ENCODE measurements at places on chromosomes 6 and 20.

DNA sequence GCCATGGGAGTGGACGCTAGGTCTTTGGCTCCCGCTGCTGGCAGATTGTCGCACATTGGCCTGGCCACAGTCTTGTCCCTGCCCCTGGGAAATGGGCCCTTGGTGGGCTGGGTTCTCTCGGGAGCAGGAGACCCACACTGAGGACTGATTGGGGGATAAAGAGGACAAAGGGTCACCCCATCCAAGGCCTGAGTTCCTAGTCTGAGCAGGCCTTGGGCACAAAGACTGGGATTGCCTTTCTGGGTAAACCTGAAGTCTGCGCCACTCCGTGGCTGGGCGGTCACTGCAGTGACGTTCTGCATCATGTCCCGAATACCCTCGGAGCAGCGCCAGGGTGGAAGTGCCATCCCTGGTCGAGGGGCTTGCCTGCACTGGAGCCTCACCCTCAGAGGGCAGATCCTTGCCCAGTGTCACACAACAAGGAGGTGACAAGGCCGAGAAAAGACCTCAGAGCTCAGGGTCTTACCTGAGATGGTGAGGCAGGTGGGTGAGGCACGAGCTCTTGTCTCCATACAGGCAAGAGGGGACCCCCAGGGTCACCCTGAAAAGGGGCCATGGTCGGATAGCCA, 36.1 kb upstream of the ZBP1 start:
- peak; percentile 14 for DNase-seq
- peaks cover 23% of the 10 kb centered on the region for H3K36me3 ChIP-seq
- no peaks in the 10 kb centered on the region for H3K27me3 ChIP-seq
- no peak overlapping the region for H3K27ac ChIP-seq

DNA sequence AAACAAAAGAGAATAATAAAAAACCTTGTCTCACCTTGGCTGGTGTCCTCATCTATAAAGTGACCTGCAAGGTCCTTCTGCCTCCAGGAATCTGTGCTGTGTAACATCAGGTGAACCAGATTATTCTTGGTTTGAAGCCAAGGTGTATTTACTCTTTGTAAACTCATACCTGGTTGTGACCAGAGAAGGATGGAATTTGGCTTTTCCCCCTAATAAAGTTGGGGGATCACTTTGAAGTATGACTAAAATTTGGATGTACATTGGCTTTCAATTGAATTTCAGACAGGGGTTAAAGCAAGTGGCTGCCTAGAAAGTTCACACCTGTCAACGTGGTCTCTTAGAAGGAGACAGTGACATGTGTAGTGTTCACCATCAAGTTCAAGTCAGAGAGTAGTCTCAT, 100.1 kb downstream of the SCP2D1 start:
- no peaks in the 10 kb centered on the region for H3K4me1 ChIP-seq
- no peak overlapping the region for H3K4me3 ChIP-seq
- H3K27ac ChIP-seq, result no peak overlapping the region
- no peaks in the 10 kb centered on the region for H3K27me3 ChIP-seq

- no peak for DNase-seq
- H3K36me3 ChIP-seq, result no peaks in the 10 kb centered on the region
- no peaks in the 10 kb centered on the region for H3K27me3 ChIP-seq
- H3K4me3 ChIP-seq, result no peak overlapping the region
Observed at GRCh38 chr6:5119090-5119951, 34.2 kb downstream of the PPP1R3G start.

DNA sequence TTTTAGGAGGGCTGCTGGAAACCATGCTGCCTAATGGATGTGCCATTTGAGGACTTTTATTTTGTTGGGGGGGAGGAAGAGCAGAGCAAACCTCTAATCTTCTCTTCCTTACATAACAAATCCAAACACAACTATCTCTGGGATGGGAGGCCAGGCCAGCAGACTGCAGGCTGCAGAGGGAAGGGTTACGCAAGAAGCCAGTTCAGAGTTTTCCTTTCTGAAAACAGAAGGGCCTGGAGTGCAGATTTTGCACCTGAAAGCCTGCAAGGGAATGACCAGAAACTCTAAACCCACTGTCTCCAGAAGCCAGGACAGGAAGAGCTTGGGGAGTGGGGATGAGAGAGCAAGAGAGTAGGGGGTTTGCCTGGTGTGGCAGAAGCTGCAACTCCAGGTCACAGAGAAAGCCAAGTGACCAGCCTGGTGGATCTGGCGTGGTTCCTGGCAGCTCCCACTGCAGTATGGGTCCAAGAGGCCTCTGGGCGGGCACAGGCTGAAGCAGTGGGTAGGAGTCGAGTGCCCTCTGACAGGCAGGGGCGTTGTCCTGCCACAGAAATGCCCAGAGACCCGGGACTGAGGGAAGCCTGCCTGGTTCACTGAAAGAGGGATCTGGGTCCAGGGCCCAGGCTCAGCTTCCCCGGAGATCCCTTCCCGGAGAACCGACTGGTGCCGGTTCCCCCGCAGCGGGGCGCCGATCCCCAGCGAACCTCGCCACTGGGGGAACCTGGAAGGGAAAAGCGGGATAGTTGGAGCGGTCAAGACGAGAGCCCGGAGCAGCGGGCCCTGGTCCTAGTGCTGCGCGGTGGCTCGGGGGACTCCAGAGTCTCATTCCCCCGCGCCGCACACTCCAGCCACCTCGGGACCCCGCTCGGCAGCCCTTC, 6.7 kb downstream of the MAFB start:
- peak overlapping the region; percentile 42 for H3K4me3 ChIP-seq
- peak; percentile 62 for DNase-seq
- no peak overlapping the region for H3K27ac ChIP-seq
- no peaks in the 10 kb centered on the region for H3K27me3 ChIP-seq
- no peaks in the 10 kb centered on the region for H3K4me1 ChIP-seq

DNA sequence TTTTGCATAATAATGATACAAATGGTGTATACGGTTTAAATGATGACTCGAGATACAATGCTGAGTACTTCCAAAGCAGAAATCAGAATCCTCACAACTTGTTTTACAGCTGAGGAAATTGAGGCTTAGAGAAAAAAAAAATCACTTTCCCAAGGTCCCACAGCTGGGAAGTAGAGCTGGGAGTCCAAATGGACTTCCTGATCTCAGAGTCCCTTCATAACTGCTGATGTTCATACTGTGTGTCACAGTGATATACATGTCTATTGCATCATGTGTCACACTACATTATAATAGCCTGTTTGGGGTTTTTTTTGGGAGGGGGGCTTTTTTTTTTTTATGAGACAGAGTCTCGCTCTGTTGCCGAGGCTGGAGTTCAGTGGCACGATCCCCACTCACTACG, 8.5 kb downstream of the HM13 start:
- no peak for DNase-seq
- no peak overlapping the region for H3K4me3 ChIP-seq
- H3K36me3 ChIP-seq, result peaks cover 9% of the 10 kb centered on the region
- no peaks in the 10 kb centered on the region for H3K27me3 ChIP-seq
- peaks cover 47% of the 10 kb centered on the region for H3K4me1 ChIP-seq
